ENCODE measurements at places on chromosomes 11 and 22.

- DNase-seq: peak; percentile 76
Observed at GRCh38 chr11:110991661-110992355, 253.7 kb upstream of the POU2AF2 start.

GRCh38 chr11:26764315-26764714, 42.5 kb upstream of the SLC5A12 start:
- no peak for DNase-seq

- DNase-seq: no peak
Observed at GRCh38 chr11:128619007-128619406, 31.6 kb upstream of the ETS1 start.

DNA sequence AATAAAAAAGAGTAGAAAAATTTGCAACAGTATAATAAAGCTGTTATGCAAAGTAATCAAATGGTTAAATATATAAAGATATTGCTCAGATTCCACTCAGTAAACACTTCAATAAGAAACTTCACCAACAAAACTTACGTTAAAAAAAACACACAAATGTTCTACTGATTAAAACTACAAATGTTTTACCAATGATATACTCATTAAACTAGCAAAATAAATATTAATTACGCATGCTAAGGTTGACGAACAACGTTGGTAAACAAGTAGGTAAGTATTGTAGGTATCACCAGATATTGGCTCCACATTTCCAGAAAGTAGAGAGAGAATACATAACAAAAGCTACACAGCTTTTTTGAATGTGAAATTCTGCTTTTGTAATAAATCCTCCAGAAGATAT, 12.6 kb downstream of the RDX start:
- DNase-seq: no peak

DNA sequence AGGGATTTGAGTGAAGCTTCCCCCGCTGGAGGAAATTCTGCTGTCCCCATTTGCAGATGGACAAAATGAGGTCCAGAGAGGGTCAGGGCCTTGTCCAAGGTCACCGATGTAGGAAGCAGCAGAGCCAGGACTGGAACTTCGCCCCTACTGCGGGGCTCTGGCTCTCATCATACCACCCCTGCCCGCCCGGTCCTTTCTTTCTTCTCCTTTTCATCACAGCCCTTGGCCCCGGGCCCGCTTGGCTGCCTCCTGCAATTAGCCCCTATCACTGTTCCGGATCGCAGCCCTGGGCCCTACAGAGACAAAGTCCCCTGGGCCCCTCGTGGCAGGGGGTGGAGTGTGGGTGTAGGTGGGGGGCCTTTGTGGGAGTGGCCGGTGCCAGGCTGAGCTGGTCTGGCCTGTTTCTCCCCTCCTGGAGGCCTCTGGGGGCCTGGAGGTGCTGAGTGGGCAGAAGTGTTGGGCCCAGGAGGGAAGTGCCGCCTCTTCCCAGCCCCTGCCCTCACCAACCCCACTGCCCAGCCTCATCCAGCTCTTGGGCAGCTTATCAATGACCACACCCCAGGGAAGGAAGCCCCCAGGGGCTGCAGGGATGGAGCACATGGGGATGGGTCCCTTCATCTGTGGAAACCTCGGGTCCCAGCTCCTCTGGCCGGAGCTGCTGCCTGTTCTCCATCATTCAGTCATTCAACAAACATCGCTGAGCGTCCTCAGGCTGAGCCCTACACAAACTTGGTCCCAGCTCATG, 3.4 kb downstream of the EMID1 start:
- DNase-seq: no peak

GRCh38 chr11:2100361-2101170, 38.6 kb downstream of the IGF2 start:
- DNase-seq: no peak

GRCh38 chr22:34294476-34294875, 374.2 kb upstream of the LARGE1 start:
- DNase-seq: no peak

GRCh38 chr11:12854297-12854661, 154.8 kb upstream of the RASSF10 start:
- no peak for DNase-seq

DNA sequence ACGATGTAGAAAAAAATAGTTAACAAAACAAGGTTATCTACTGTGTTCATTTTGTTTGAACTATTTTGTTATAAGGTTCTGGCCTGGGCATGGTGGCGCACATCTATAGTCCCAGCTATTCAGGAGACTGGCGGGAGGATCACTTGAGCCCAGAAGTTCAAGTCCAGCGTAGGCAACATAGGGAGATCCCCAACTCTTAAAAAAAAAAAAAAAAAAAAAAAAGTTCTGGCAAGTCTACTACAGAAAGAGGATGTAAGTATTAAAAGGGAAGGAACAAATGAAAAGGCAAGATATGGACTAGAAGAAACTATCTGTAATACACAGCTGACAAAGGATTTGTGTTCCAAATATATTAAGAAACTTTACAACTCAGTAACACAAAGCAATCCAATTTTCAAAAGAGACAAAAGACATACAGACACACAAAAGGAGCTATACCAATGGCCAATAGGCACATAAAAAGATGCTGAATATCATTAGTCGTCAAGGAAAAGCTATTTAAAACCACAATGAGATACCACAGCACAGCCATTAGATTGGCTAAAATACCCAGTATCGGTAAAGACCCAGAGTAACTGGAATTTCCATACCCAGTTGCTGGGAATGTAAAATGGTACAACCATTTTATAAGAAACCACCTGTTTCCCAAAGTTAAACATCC, 27.4 kb downstream of the RRAS2 start:
- DNase-seq: no peak

DNA sequence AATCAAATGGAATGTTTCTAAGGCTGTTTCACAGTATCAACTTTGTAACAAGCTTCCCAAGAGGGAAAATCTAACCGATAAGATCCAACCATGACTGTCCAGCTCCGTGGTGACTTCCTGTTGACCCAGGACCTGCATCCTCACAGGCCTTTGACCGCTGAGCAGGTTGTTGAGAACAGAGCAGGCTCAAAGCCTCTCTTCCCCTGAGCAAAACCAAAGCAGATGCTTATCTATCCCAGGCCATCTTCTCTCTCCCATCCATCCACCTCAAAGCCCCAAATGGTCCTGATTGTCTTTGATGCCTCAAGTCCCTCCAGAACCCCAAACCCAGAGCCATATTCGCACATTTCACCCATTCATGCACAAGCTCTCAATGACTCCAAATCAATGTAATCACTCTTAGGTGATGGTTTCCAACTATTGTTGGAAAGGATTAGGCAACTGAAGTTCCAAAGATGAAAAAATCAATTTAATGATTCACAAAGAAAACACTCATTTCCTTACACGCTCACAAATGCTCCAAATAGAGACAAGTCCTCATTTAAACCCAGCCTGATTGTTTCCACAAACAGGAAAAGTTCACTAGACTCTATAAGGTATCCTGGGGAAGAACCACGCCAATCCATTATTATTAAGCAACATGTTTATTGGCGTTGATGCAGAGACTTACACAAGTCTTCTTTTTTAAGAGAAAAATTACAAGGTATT, 48.7 kb downstream of the C11orf58 start:
- no peak for DNase-seq

- DNase-seq: no peak
Observed at GRCh38 chr11:123707206-123707605, 34.3 kb downstream of the ZNF202 start.

DNA sequence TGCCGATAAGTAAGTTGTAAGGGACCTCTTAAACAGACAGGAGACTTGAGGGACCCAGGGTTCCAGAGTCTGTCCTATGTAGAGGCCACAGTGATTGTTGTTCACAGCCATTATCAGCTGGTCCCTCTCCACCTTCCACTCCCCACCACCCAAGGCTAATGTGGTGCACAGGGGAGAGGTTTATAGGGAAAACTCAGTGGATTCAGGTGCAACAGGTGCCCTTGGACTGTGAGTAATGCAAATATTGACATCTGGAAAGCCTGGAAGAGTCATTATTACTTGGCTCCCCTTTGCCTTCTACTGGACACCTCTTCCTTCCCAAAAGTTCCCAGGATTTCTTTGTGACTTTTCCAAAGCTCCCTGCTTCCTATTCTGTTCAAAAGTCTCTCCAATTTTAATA, 441.1 kb upstream of the CCDC90B start:
- DNase-seq: no peak

- no peak for DNase-seq
Observed at GRCh38 chr11:57777969-57778317, 16.3 kb downstream of the CTNND1 start.

GRCh38 chr11:133600306-133600705, 68.0 kb upstream of the OPCML start:
- no peak for DNase-seq

DNA sequence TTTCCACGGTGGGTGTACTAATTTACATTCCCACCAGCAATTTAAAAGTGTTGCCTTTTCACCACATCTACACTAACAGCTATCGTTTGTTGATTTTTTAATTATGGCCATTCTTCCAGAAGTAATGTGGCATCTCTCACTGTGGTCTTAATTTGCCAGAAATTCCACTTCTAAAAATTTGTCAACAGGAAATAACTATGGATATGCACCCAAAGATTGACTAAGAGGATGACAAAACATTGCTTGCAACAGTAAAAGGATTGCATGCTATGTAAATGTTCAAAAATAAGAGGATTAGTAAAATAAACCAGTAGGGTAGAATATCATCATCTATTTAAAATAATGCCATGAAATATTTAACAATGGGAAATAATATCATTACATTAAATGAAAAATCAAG, 219.5 kb downstream of the DCDC1 start:
- DNase-seq: no peak

DNA sequence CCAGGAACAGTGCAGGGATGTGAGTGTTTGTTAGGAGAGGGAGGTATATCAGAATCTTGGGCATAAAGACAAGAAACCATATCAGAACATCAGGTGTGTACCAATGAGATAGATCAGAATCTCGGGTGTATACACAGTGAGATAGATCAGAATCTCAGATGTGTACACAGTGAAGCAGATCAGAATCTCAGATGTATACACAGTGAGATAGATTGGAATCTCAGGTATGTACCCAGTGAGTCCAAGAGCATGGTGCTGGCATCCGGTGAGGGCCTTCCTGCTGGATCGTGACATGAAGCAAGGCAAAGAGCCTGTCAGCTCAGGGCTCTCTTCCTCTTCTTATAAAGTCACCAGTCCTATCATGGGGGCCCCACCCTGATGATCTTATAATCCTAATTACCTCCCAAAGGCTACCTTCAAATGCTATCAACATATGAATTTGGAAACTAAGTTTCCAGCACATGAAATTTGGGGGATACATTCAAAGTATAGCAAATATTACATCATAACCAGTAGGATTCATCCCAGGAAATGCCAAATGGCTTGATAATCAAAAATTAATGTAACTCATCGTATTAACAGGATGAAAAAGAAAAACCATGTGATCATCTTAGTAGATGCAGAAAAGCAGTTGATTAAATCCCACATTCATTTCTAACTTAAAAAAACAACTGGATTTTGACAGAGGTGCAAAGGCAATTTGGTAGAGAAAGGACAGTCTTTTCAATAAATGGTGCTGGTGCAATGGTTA, 28.6 kb downstream of the PPARA start:
- no peak for DNase-seq

DNA sequence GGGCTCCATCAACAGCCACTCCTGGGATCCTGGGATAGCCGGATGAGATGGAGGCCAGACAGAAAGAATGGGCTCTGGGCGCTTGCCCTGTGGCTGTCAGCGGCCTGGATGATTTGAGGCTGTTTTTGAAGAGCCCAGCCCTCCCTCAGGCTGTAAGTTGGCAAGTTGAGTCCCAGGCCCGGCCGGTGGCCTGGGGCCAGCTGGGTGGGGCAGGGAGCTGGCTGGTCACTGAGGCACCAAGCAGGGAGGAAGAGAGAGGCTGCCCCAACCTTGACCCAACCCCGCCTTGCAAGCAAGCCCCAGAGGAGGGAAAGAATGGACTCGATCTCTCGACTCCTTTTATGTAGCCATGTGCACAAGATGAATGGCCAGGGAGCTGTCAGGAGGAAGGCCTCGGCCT, 34.9 kb downstream of the RIBC2 start:
- no peak for DNase-seq

DNA sequence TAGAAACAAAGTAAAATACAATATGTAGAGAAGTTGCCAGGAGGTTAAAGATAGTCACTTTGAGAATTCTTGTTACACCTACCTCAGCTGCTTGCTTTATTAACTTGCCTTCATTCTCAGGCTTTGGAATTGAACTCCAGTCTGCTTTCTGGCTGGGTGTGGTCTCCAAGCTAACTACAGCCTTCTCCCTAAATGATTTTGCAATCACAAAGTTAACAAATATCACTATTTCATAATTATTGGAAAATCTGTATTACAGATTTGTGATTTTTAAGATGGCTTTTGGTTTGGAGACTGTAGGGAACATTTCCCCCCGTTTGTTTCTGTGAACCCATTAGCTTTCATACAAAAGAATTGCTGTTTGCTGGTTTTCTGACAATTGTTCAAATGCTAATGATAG, 2.2 kb downstream of the PLAAT5 start:
- DNase-seq: no peak

GRCh38 chr11:13942971-13943381, 19.5 kb upstream of the SPON1 start:
- no peak for DNase-seq

DNA sequence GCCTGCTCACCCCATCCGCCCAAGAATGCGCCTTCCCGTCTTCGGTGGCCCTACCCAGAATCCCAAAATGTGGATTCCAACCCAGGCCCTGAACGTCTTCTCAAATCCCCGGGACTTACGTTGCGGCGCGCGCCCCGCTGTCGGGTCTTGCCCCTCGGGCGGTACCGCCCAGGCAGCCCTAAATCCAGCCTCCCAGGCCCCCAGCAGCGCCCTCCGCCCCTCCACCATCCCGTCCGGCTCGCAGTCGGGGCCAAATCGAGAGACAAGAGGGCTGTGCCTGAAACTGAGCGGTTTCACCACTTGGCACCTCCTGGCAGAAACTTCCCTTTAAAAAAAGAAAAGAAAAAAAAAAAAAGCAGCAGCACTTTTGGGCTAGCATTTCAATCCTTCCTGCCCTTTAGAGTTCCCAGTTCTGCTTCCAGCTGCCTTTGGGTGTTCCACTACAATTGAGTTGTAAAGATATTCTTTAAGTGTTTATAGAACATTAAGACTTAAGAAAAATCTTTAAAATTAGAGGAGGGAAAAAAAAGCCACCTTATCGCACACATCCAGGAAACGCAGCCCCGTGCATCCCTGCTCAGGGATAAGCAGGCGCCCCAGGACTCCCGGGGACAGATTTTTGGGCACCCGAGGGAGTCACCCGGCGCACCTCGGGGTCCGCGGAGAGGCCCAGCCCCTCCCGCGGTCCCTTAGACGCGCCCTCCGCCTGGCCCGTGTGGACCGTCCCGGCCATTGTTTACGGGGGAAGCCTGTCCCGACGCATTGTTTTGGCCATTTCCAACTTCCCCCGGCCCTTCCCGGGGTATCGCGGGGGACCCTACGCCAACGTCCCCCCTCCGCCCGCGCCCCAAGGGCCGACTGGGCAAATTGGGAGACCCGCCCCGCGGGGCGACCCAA, 57.6 kb downstream of the KCNJ4 start:
- no peak for DNase-seq

- DNase-seq: peak; percentile 85
Observed at GRCh38 chr11:102599642-102600261, 25.4 kb downstream of the MMP20 start.

- DNase-seq: no peak
Observed at GRCh38 chr11:94858012-94858705, 90.0 kb downstream of the AMOTL1 start.

Measured in HFF-Myc (cell line).